ENCODE measurements at places on chromosomes 4 and X.
A peak's percentile ranks its signal among the peaks of the same experiment; 100 is the strongest.

GRCh38 chrX:34238896-34239295 is 106.8 kb upstream of the FAM47A start:
- DNase-seq = no peak

- DNase-seq = peak; percentile 75
Observed at GRCh38 chrX:154398668-154399526, 720 bp downstream of the RPL10 start.

GRCh38 chr4:176453079-176453478 is 133.3 kb downstream of the SPCS3 start:
- DNase-seq = no peak

- DNase-seq = no peak
Observed at GRCh38 chrX:128599632-128600031, 547.4 kb upstream of the ACTRT1 start.

GRCh38 chr4:94548571-94548970 is 96.8 kb downstream of the PDLIM5 start:
- DNase-seq = no peak

GRCh38 chr4:108036213-108036612 is 46.5 kb downstream of the HADH start:
- DNase-seq = peak; percentile 51

DNA sequence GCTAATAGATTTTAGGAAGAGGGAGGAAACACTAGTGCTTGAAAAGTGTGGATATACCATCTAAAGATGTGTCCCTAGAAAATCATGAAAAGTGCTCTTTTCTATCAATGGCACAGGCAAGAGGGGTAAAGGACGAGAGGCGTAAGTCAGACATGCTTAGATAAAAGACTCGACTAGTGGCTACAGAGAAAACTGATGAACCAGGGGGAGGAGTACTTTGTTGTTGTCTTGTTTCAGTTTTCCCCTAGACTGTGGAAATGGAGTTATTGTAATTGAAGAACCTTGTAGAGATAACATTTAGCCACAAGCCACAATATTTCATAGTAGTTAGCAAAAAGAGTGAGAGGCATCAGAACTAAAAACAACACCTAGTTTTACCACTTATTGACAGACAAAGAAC is 21.4 kb downstream of the GALNTL6 start:
- DNase-seq = no peak

- peak; percentile 46 for DNase-seq
Observed at GRCh38 chr4:87073199-87074120, 138.6 kb downstream of the AFF1 start.

GRCh38 chrX:135194684-135195083 is 23.5 kb upstream of the CT55 start:
- no peak for DNase-seq

DNA sequence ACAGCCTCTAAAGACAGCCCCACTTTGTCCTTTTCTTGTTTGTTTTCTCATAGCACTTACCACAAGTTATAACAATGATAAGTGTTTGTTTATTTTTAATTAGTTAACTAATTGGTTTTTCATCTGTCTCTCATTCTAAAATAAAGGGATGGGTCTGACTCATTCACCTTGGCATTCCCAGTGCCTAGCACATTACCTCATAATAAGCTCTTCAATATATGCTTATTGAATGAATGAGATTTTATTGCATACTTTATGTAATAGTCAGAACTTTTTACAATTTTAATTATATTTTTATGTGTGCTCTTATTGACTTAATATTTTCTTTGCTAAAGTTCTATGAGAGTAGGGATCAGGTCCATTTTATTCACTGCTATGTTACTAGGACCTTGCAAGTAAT is 22.8 kb upstream of the PRKG2 start:
- no peak for DNase-seq

DNA sequence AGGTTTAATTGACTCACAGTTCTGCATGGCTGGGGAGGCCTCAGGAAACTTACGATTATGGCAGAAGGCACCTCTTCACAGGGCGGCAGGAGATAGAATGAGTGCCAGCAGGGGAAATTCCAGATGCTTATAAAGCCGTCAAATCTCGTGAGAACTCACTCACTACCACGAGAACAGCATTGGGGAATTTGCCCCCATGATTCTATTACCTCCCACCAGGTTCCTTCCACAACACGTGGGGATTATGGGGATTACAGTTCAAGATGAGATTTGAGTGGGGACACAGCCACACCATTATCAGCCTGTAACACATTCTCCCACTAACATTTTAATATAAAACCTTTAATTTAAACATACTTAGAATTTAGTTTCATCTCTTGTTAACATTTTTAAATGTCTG is 144.7 kb upstream of the SMIM10 start:
- DNase-seq = no peak

DNA sequence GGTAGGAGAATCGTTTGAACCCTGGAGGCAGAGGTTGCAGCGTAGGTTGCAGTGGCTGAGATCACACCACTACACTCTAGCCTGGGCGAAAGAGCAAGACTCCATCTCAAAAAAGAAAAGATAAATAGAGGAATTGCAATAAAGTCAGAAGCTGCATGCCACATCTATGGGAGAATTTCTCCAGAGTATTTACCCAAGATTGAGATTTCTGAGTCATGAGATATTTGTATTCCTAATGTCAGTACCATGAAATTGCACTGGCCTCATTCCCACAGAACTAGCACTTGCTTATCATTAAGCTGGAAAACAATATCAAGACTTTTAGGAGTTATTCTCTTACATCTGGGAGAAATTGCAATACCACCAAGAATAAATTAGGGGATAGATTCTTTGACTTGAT is 37.4 kb downstream of the ASIC5 start:
- DNase-seq = no peak

GRCh38 chr4:154503598-154503997 is 12.0 kb upstream of the DCHS2 start:
- no peak for DNase-seq

GRCh38 chr4:83075311-83076095 is 39.0 kb downstream of the PLAC8 start:
- no peak for DNase-seq

DNA sequence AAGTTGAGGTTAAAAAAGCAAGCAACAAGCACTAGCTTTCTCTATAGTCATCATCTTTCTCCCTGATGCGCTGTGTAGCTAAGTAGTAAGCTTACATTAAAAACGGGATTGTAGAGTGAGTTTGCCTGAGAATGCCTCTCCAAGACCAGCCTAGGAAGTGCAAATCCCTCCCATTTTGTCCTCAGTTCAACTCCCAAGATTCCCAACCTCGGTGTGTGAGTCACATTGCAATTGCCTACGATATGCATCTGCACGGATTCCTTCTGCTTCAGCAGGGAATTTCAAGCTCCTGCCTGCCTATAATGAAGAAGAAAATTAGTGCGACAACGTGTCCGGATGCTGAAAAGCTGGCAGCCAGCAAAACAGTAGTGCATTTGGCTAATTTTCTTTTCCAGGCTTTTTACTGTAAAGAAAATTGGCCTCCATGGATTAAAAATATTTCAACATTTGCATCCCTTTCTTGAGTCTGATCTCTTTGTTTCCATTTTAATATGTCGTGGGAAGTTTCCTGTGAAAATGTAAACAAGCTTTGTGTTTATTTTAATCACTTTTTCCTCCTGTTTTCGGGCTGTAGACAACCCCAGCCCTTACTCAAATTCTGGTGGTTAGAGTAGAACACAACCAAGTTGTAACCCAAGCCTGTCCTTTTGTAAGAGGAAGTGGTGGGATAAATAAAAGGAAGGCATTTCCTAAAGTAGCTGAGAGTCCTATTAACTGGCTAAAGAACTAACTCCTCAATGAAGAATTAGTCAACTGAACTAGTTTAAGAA is 58.4 kb upstream of the TET2 start:
- no peak for DNase-seq

GRCh38 chrX:66050140-66050569 is 10.3 kb upstream of the VSIG4 start:
- no peak for DNase-seq

DNA sequence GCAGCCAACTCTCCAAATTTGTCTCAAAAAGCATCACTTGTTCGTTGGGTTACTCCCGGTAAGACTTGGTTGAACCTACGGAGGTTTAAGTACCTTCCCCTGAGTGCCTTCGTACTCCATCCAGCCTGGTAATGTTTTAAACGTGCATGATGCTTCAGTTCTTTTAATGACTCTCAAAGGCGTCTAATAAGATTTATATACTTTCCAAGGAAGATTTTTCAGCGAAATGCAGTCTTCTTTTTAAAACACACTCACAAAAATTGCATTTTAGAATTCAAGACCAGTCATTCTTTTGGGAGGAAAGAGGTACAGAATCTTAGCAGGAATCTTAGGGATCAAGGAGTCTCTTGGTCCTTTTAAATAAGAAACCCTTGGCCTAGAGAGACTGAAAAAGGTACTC is 430 bp upstream of the TRPC3 start:
- no peak for DNase-seq

GRCh38 chr4:6476893-6477292 is 4.5 kb upstream of the PPP2R2C start:
- DNase-seq = no peak

GRCh38 chr4:15161439-15161838 is 159.2 kb downstream of the CPEB2 start:
- DNase-seq = no peak

GRCh38 chr4:41587286-41587685 is 49.3 kb downstream of the LIMCH1 start:
- DNase-seq = no peak

DNA sequence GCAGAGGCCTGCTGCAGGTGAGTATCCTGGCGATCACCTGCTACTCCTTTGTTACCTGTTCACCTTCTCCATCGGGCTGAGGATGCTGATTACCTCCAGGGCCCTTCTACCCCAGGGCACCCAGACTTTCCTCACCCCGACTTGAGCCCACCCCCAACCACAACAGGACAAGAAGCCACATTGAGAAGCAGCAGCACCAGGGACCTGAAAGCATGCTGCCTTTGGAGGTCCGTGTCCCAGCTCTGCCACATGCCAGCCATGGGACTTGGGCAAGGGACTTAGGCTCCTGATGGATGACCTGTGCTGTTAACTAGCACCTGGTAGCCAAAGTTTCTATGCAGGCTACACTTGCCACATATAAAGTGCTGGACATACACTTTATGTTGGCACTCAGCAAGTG is 89.7 kb downstream of the CPZ start:
- no peak for DNase-seq

- DNase-seq = no peak
Observed at GRCh38 chr4:47929682-47930201, 15.4 kb upstream of the NFXL1 start.
